Inflammatory macrophage (primary cell): ENCODE measurements at places on chromosomes 7 and 10.

DNA sequence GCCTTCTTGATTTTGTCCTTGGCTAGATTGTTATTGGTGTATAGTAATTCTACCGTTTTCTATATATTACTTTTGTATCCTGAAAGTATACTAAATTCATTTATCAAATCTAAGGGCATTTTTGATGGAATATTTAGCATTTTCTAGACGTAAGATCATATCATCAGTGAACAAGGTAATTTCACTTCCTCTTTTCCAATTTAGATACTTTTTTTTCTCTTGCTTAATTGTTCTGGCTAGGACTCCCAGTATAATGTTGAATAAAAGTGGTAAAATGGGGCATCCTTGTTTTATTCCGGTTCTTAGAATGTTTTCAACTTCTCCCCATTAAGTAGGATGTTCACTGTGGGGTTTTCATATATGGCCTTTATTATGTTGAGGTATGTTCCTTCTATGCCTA is 260.7 kb downstream of the POLR1F start:
- no peak for DNase-seq

GRCh38 chr7:17022920-17023319 is 141.1 kb upstream of the AGR3 start:
- DNase-seq, result no peak

- no peak for DNase-seq
Measured at GRCh38 chr10:35909121-35909720, 267.1 kb upstream of the FZD8 start.

DNA sequence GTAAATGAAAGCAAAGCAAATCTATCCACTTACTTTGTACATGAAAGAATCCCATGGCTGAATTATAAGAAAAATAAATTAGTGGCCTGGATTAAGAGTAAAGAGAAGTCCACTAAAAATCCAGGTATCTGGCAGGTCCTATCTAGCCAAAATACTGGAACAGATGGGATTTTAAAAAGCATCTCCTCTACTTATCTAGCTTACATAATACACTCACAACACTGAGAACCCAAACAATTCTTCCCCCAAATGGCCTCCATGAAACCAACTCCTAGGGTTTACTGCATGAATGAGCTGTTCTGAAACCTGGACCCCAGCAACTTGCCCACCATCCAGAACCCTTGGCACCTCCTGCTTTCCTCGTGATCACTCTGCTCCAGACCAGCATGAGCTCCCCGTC is 61.3 kb downstream of the AFAP1L2 start:
- no peak for DNase-seq

GRCh38 chr7:55305135-55305534 is 60.0 kb upstream of the LANCL2 start:
- DNase-seq, result no peak

DNA sequence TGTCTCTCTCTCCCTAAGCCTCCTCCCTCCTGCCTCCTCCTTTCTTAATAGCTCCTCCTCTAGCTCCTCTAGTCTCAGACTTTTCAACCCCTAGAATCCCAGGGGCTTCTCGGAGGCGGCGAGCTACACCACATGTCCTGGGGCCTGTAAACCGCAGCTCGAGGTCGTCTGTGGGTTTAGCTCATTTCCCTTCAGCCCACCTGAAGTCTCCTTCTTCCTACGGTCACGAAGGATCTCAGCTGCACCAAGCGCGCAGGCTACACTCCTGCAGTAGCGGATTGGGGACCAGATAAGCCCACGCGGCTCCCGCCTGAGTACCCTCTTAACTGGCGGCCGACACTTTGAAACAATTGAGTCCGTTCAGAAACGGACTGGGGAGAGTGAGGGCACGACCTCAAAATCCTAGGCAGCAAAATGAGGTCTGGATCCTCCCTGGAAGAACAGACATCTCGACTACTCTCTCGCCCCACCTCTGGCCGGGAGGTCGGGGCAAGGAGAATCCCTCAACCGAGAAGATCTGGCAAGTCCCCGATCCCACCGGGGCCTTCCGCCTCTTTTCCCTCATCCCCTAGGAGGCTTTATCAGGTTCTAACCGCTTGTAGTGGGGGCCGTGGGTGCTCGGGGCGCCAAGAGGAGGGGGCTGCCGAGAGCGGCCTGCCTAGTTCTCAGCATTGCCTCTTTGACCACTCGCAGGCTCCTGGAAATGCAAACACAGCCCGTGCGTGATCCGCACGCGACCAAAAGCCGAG is 1.3 kb upstream of the SORCS3 start:
- no peak for DNase-seq

DNA sequence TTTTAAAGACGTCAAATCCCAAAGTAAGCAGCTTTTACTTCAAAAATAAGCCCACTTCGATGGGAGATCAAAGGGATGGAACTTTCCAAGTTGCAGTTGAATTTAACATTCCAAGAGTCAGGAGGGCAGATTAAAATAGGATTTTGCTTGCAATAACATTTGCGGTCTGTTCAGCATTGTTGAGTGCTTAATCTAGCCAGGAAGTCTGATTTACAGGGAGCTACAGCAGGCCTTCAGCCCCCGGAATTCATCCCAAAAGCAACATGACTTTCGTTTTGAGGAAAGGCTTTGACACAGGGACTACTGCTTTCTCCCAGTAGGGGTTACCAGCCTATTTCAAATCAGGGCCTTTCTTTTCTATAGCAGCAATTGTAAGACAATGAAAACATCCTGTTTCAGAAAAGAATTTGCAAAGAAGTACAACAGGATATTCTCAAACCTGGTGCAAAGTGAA is 279.6 kb upstream of the PITRM1 start:
- DNase-seq, result no peak

- DNase-seq, result no peak
Measured at GRCh38 chr10:85811405-85811804, 555.2 kb downstream of the GRID1 start.

DNA sequence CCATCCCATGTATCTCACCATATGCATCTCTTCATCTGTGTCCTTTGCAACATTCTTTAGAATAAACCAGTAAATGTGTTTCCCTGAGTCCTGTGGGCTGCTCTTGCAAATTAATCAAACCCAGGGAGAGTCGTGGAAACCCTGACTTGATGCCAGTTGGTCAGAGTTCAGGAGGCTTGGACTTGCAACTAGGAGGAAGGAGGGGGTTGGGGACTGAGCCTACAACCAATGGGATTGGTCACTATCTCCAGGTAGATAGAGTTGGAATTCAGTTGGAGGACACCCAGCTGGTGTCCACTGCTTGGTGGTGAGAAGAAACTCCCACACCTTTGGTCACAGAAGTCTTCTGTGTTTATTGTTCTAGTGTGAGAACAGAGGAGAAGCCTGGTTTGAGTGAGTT is 38.3 kb upstream of the PRKCQ start:
- no peak for DNase-seq

DNA sequence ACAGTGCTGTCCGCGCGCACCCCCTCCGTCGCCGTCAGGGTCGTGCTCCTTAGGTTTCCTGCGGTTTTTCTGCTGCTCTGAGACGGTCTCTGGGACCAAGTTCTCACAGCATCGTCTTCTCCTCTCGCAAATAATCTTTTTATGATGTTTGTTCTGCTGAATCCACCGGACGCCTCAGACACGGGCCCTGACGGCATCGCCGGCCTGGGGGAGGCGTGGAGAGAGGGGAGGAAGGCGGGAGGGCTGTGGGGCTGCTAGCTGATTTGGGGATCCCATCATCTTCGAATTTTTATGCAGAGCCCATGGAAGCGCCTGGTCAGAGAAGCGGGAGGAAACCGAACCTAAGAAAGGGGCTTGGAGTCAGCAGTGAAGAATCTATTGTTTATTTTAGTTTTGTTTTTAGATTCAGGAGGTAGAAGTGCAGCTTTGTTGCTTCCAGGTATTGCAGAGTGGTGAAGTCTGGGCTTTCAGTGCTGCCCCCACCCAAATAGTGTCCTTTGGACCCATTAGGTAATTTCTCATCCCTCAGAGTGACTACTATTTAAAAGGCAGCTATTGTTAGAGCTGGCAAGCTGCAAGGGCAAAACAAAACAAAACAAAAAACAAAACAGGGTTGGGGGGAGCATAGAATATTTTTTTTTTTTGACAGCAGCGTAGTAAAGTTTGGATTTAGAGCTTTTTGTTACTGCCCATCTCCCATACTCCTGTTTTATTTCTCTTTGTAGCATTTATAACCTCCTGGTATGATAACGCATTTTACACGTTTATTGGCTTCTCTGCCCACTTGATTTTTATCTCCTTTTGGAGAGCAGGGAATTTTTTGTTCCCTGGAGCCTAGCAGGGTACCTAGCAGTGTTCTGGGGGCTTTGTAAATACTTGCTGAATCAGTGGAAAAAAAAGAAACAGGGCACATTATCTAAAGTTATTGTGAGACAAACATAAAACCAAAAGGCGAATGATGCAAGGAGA is 92.6 kb downstream of the SPAG6 start:
- no peak for DNase-seq

DNA sequence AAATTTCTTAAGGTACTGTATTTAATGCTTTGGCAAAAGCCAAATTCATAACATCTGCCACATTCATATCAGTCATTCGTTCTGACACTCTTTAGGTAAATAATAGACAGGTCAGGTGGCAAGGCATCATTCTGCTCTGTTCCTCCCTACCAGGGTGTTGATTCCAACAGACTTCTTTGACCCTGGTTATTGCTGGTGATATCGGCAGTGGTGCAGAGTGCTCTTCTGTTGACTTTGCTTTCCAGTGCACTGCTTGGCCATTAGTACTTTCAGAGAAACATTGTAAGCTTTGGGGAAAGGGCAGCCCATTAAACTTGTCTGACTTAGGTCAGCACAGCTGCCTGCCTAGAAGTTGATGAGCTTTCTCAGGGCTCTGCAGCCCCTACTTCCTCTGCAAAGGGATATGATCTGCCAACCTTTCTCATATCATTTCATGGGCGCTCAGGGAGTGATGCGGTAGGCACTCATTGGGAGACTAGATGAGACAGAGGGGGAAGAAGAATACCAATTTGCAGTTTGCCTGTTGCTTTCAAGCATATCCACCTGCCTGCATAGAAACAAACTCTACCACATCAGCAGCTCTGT is 139.3 kb downstream of the LRRC4 start:
- DNase-seq, result no peak

DNA sequence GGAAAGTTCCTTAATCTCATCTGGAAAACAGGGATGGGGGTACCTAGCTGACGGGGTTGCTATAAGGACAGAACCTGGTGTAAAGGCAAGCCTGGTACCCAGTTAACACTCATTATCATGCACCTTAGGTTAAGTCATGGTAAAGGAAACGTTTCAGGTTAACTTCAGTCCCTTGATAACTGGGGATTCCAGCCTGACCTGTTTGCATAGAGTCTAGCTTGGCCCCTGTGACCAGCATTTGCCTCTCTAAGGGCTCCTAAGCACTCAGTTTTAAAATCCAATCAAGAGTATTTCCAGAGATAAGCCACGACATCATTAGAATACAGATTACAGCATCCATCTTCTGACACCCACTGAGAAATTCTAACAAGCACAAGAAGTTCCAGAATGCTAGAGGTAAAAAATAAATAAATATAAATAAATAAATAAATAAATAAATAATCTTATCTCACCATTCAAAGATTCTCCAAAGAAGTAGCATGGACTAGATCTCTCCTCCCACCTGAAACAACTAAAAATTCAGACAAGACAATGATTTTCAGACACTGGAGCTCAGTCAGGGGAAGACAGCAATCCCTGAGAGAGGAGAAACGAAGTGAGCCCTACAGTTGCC is 184.6 kb downstream of the KCNMA1 start:
- DNase-seq, result no peak

DNA sequence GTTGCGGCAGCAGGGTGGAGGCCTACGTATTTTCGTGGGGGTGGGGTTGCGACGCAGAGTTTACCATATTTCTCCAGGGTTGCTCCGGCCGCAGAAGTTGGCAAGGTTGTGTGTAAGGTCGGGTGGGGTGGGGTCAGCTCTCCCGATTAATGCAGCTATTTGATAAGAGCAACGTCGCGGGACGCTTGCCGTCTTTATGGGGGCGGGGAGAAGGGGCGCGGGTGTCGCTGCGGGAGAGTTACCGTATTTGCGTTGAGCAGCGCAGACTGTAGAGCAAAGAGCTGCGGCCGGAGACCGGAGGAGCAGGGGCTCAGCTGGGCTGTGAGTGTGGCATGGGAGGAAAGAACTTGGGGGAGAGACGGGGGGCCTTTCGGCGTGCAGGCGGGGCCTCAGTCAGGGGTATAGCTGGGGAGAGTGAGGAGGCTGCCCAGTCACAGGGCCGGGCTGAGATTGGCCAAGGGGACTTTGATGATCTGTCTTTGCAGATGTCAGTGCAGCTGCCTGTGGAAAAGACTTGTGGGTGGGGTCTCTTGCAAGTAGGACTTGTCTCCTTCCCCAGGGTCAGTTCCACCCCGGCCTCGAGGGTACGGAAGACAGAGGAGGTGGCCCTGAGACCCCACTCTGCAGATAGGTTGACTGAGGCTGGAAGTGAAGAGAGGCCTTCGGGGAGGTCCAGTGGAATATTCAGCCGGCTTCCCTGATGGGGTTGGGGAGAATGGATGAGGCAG is 26.6 kb downstream of the ZNF775 start:
- peak; percentile 9 for DNase-seq

GRCh38 chr10:30542001-30542894 is 87.3 kb downstream of the LYZL2 start:
- peak; percentile 73 for DNase-seq

DNA sequence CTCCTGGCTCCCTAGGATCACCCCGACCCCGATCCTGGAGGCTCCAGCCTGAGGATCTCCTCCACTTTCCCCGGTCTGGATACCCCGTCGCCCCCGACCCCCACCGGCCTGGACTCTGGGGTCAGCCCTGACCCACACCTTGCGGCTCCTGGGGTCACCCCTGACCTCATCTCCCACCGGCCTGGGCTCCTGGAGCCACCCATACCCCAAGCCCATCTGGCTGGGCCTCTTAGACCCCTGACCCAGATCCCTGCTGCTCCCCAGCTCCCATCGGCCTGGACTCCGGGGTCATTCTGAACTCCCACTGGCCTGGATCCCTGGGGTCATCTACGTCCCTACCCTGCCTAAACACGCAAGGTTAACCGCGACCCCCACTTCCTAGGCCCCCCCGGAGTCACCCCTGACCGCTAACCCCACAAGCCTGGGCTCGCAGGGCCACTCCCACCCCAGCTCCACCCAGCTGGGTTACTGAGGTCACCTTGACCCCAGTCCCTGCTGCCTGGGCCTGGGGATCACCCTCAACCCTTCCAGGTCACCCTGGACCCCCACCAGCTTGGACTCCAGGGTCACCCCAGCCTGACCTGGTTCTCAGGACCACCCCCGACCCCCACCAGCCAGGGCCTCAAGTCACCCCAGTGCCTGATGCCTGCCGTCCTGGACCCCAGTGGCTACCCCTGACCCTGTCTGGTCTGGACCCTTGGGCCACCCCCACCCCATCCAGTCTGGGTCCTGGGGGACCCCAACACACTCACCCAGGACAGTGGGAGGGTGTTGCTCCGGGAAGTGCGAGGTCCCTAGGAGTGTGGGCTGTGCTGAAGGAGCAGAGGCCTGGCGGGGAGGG is 1.2 kb downstream of the FOXK1 start:
- DNase-seq, result no peak

DNA sequence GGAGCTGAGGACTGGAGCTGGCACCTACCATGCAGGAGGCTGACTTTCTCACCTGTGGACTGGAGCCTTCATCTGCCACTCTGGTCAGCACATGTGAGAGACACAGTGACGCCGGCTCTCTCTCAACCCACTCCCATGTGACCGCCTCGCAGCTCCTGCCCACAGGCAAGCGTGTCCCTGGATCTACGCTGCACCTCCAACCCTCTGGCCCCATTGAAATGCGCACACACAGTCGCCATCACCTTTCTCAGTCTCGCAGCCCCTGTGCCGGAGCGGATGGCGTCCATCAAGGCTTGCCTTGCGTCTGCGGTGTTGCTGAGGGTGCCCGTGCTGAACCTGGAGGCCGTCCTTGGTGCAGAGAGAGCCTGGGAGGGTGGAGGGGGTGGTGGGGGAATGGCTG is 242.2 kb upstream of the GRB10 start:
- no peak for DNase-seq
